CD4-positive, alpha-beta T cell treated with Interleukin-4 for 4 hours (primary cell): ENCODE measurements at places on chromosomes 1 and 21.

DNA sequence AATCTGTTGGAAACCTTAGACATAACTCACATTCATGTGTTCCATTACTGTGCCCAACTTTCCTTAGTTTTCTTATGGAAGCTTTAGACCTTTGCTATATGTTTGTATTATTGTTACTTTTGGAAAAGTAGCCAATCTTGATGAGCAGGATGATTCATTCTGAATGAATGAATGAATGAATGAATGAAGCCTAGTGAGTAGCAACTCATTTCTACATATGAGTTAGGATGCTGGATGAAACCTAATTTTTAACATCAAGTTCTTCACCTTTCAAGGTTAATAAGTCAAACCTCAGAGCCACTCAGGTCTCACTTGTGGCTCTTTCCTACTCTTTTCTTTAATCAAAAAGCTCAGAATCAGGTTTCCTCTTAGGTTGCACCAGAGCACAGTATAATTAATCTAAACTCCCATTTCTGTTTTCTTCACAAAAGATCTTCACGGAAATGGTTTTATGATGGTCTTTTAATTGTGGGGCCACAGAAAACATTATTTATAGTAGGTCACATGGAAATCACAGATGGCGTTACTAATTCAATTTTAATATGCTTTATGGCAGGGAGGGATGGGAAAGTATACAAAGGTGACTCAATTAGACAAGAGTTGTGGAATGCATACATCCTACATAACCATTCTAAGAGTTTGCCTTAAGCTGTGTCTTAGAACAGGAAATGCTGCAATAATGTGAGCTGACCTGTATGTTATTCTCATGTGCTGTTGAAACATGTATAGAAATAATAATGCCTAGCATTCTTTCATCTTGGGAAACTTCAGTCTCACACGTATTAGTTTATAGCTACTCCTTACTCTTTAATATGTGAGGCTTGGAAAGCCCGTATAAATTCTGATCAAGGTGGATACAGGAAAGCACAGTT, 4.5 kb upstream of the DDX59 start:
- DNase-seq, result no peak

DNA sequence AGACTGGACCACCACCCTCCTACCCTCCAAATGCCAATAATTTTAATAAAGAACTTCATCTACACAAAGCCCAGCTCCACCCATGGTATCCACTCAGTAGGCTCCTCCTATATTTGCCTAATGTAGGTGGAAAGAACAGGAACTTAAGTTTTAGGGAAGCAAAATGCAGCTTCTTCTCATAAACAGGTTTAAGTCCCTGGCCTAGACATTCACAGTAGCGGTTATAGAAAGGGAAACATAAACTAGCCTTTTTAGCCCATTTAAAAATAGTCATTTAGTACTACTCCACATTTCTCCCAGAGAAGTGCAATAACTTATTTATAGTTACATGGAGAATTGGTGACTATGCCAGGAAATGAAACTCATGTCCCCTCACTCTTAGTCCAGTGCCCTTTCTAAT, 56.6 kb upstream of the CPLANE2 start:
- no peak for DNase-seq

GRCh38 chr1:76870037-76870436, 2.8 kb downstream of the ST6GALNAC5 start:
- no peak for DNase-seq

- no peak for DNase-seq
Observed at GRCh38 chr1:154290921-154291320, 18.5 kb downstream of the HAX1 start.
